ENCODE measurements at places on chromosomes 16 and 17. TPM values are rescaled to one million over a fixed set of nuclear protein-coding genes. Genes with fewer than 3 reads are reported as not detected.

Gene HP
- 348 TPM for total RNA-seq

GRCh38 chr16:72833969-72834368 is 214.0 kb downstream of the ZFHX3 start:
- no peak for DNase-seq

DNA sequence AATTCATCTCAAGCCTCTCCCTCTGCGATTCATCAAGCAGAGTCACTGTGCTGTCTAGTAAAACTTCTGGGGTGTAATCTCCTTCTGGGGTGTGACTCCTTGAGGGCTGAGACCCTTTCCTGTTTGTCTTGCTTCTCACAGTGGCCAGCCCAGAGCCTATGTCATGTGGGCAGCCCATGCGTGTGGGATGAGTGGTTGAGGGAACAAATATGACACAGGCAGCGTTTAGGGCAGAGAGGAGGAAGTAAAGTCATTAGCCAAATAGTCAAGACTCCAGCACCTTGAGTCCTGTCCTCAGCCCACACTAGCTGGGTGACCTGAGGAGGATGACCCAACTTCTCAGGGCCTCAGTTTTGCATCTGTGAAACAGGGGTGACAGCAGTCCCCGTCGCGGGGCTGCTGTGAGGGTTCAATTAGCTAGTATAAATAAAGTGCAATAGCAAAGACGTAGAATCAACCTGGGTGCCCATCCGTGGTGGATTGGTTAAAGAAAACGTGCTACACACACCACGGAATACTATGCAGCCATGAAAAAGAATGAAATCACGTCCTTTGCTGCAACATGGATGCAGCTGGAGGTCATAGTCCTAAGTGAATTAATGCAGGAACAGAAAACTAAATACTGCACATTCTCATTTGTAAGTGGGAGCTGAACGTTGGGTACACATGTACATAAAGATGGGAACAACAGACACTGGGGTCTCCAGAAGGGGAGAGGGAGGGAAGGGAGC is 4.5 kb upstream of the ITGAX start:
- no peak for DNase-seq

Gene GLP2R
- total RNA-seq: 0.55 TPM

- DNase-seq: no peak
Measured at GRCh38 chr16:53142823-53143568, 88.2 kb downstream of the CHD9 start.

Data from left cardiac atrium (tissue), 4 donors.